ENCODE measurements at places on chromosomes 12 and 14. TPM values are rescaled to one million over a fixed set of nuclear protein-coding genes. Genes with fewer than 3 reads are reported as not detected.

GRCh38 chr12:53113951-53114350 lies 10.7 kb downstream of the SOAT2 start:
- DNase-seq: no peak
- H3K27ac ChIP-seq: no peak overlapping the region
- no peaks in the 10 kb centered on the region for H3K36me3 ChIP-seq
- H3K27me3 ChIP-seq: no peaks in the 10 kb centered on the region
- H3K4me1 ChIP-seq: no peaks in the 10 kb centered on the region

DNA sequence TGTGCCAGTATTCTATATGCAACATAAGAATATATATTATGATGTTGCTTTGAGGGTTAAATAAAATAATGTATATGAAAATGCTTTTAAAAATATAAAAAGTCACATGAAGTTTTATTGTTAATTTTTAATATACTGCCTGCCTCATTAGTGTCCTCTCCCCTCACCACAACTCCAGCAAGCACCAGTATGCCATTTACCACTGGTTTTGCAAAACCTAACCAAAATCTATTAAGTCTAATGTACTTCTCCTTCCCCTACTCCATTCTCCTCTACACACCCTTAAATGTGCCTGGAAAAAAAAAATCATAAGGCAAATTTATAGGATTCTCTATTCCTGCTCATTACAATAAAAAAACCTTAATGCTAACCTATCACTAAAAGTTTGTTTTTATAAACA lies 24.0 kb upstream of the GNG2 start:
- DNase-seq: no peak
- H3K36me3 ChIP-seq: no peaks in the 10 kb centered on the region
- no peaks in the 10 kb centered on the region for H3K27me3 ChIP-seq
- H3K4me1 ChIP-seq: no peaks in the 10 kb centered on the region
- no peak overlapping the region for H3K27ac ChIP-seq
- H3K4me3 ChIP-seq: no peak overlapping the region

DNA sequence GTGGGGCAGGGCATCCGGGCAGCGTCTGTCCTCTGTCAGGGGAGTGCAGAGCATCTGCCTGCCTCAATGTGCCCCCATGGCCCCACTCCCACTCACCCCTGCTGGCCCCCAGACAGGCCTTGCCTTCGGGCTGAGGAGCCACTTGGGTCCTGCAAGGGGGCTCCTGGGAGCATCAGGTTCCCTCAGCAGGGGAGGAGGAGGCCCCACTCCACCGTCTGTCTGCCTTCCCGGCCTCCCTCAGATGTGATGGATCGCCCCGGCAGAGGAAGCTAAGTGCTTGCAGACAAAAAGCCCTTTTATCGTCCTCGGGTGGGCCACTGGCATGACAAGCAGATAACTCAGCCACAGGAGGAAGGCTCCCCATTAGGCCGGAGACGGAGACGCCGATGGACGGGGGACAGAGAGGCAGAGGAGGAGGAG lies 35.1 kb downstream of the NCOR2 start:
- no peak overlapping the region for H3K27ac ChIP-seq
- H3K36me3 ChIP-seq: no peaks in the 10 kb centered on the region
- DNase-seq: no peak
- H3K27me3 ChIP-seq: no peaks in the 10 kb centered on the region

GRCh38 chr12:51926718-51927117 lies 19.4 kb downstream of the ACVRL1 start:
- H3K27me3 ChIP-seq: no peaks in the 10 kb centered on the region
- peaks cover 27% of the 10 kb centered on the region for H3K4me1 ChIP-seq
- DNase-seq: peak; percentile 68
- peak overlapping the region; percentile 10 for H3K27ac ChIP-seq
- no peak overlapping the region for H3K4me3 ChIP-seq

DNA sequence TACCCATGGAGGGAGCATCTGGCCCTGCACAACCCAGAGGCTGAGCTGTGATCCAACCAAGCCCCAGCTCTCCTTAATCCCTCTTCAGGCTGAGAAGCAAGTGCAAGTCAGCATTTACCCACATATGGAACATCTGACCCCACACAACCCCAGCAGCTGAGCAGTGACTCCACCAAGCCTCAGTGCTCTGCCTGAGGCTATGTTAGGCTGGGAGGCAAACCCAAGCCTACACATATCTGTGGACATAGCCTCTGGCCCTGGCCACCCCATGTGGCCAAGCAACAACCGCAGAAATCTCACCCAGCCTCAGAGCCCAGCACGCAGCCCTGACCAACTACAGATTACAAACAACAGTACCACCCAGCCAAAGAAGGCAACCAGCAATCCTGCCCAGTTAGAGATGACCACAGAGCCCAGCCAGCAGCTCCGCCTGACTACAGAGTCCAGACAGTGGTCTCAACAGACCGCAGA lies 142.8 kb downstream of the NUAK1 start:
- DNase-seq: no peak
- no peaks in the 10 kb centered on the region for H3K27me3 ChIP-seq
- no peaks in the 10 kb centered on the region for H3K36me3 ChIP-seq
- H3K4me1 ChIP-seq: no peaks in the 10 kb centered on the region
- no peak overlapping the region for H3K4me3 ChIP-seq

GRCh38 chr14:91714805-91715204 lies 17.1 kb downstream of the CATSPERB start:
- H3K36me3 ChIP-seq: no peaks in the 10 kb centered on the region
- H3K4me3 ChIP-seq: no peak overlapping the region
- no peaks in the 10 kb centered on the region for H3K4me1 ChIP-seq

DNA sequence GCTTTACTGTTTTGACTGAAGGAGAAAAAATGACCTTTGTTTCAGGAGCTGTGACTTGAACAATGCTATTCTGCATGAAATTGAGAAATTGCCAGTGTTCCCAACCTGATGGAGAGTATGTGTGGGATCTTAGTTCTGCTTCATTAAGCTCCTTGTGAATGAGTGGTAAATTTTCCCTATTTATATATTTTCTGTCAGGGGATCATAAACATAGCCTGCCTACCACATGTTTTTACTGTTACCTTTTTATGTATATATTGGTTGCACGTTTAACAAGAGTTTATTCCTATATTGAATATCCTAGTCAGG lies 271.7 kb downstream of the PDZRN4 start:
- H3K27me3 ChIP-seq: no peaks in the 10 kb centered on the region
- no peaks in the 10 kb centered on the region for H3K36me3 ChIP-seq
- H3K4me3 ChIP-seq: no peak overlapping the region
- DNase-seq: no peak
- H3K4me1 ChIP-seq: no peaks in the 10 kb centered on the region

- no peak for DNase-seq
- H3K27ac ChIP-seq: peak overlapping the region; percentile 63
- H3K27me3 ChIP-seq: no peaks in the 10 kb centered on the region
- H3K36me3 ChIP-seq: no peaks in the 10 kb centered on the region
- H3K4me1 ChIP-seq: peaks cover 18% of the 10 kb centered on the region
Observed at GRCh38 chr14:76577090-76577489, 184.2 kb upstream of the VASH1 start.

GRCh38 chr12:823028-823698 lies 70.8 kb downstream of the WNK1 start:
- DNase-seq: no peak
- no peaks in the 10 kb centered on the region for H3K27me3 ChIP-seq
- no peaks in the 10 kb centered on the region for H3K36me3 ChIP-seq
- no peaks in the 10 kb centered on the region for H3K4me1 ChIP-seq
- no peak overlapping the region for H3K4me3 ChIP-seq

DNA sequence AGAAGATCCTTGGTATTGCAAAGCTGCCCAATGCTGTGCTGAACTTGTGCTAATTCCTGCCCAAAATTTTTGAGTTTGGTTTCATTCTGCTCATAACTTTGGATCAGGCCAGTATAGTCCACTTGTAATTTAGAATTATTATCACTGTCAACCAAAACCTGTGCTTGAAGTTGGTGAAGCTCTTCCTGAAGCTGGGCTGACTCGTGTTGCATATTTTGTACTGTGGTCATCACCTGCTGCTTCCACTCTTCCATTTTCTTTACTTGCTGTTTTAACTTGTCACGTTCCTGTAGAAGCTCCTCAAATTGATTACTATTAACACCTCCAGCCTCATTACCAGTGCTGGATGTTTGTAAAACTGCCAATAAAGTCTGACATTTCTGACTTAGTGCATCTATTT lies 35.8 kb downstream of the TRIP11 start:
- H3K4me1 ChIP-seq: no peaks in the 10 kb centered on the region
- H3K4me3 ChIP-seq: no peak overlapping the region
- H3K27ac ChIP-seq: no peak overlapping the region
- H3K27me3 ChIP-seq: no peaks in the 10 kb centered on the region

DNA sequence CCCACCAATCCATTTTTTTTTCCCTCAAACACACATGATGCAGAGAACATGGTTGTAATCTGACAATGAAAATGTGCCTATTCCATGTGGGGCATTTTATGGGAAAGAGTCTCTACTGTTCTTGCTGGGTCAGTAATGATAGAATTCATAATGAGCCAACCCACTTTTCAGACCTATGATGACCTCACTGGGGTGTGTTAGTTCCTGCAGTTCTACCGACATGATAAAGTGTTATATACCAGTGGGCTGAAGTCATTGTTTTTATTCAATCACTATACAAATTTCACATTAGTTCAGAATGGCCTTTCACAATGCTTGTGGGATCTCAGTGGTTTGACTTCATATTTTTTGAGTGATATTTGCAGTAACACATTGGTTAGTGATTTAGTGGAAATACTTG lies 47.5 kb downstream of the PPFIBP1 start:
- H3K36me3 ChIP-seq: no peaks in the 10 kb centered on the region
- no peak for DNase-seq
- no peak overlapping the region for H3K27ac ChIP-seq
- H3K27me3 ChIP-seq: no peaks in the 10 kb centered on the region
- H3K4me3 ChIP-seq: no peak overlapping the region
- H3K4me1 ChIP-seq: no peaks in the 10 kb centered on the region

- H3K4me1 ChIP-seq: peaks cover 13% of the 10 kb centered on the region
- no peak overlapping the region for H3K4me3 ChIP-seq
- H3K36me3 ChIP-seq: no peaks in the 10 kb centered on the region
- H3K27me3 ChIP-seq: no peaks in the 10 kb centered on the region
Observed at GRCh38 chr14:65330416-65330815, 82.1 kb upstream of the FUT8 start.

DNA sequence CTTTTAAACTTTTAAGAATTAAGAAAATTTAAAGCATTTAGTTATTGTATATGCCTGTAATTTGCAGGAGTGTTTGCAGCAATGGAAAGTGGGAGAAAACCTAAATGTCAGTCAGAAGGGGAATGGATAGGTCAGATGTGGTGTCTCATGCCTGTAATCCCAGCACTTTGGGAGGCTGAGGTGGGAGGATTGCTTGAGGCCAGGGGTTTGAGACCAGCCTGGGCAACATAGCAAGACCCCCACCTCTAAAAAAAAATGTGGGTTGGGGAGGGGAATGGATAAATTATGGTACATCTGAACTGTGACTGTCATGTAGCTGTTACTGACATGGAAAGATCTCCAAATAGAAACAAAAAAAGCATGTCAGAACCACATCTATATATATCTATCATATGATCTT lies 2.1 kb downstream of the MRPL42 start:
- DNase-seq: no peak
- H3K4me1 ChIP-seq: peaks cover 18% of the 10 kb centered on the region
- no peaks in the 10 kb centered on the region for H3K36me3 ChIP-seq
- H3K27ac ChIP-seq: no peak overlapping the region

DNA sequence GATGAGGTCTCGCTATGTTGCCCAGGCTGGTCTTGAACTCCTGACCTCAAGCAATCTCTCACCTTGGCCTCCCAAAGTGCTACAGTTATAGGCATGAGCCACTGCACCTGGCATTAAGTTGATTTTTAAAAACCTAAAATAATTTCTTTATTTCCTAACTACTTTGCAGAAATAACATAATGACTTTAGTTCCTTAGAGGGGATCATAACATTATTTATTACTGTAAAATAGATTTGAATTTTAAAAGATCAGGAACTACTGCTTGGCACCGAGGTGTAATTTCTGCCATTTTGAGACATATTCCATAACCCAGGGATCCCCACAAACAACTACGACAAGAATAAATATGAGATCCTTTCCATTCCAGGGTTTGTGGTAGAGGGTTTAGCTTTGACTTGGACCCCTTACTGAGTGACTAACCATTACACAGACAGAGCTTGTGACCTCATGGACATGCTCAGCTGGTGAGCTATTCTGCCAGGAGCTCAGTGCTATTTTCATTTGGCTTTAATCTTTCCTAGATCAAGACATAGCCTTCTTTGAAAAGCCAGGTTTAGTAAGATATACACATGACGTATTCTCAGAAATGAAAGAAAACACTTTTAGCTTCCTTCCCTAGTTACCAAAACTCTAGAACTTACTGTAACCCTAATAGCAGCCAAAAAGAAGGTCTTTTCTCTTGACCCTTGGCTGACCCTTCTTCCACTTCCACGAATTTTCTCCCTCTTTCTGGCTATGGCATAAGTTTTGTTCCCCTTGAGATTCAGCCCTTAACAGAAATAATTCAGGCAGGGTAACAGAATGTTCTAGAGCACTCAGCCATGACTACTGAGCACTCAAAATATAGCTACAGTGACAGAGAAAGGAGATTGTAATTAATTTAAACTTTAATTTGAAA lies 75.1 kb upstream of the NUDT4 start:
- no peak for DNase-seq
- no peak overlapping the region for H3K27ac ChIP-seq
- H3K4me3 ChIP-seq: no peak overlapping the region
- H3K27me3 ChIP-seq: no peaks in the 10 kb centered on the region
- H3K36me3 ChIP-seq: no peaks in the 10 kb centered on the region

DNA sequence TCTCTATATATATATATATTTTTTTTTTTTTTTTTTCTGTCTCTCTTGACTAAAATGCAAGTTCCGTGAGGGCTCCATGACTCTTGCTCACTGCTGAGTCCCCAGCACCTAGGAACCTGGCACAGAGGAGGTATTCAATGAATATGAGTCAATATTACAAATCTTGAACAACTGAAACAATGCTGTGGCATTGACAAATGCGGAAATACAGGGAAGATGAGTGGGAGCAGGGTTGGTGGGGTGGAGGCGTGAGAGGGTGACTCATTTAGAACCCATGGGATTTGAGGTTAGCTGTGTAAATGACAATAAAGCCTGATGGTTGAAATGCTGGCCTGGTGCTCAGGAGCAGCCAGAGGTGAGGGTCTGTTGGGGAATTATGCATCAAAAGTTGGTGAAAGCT lies 121.7 kb upstream of the FUT8 start:
- DNase-seq: no peak
- no peaks in the 10 kb centered on the region for H3K36me3 ChIP-seq
- no peaks in the 10 kb centered on the region for H3K27me3 ChIP-seq

GRCh38 chr12:15555446-15555845 lies 233.1 kb downstream of the PTPRO start:
- H3K4me1 ChIP-seq: no peaks in the 10 kb centered on the region
- no peak for DNase-seq
- H3K27ac ChIP-seq: no peak overlapping the region
- H3K4me3 ChIP-seq: no peak overlapping the region

- H3K4me1 ChIP-seq: no peaks in the 10 kb centered on the region
- no peaks in the 10 kb centered on the region for H3K27me3 ChIP-seq
- no peak overlapping the region for H3K4me3 ChIP-seq
- DNase-seq: no peak
Observed at GRCh38 chr14:46057799-46058198, 593.8 kb downstream of the RPL10L start.

The CLEC2A gene
- total RNA-seq: not detected

The MYF6 gene
- not detected for total RNA-seq

The BIN2 gene
- total RNA-seq: 1.3 TPM

The PTPN6 gene
- total RNA-seq: 18.4 TPM

The SMCO3 gene
- 1.3 TPM for total RNA-seq

Measured in body of pancreas (tissue), 4 donors.